ENCODE measurements at places on chromosomes 6 and 20.

GRCh38 chr6:96304997-96305396 lies 216.6 kb upstream of the UFL1 start:
- DNase-seq: no peak

- no peak for DNase-seq
These were observed 3.2 kb downstream of the PTPN1 start for GRCh38 chr20:50513169-50514034.

DNA sequence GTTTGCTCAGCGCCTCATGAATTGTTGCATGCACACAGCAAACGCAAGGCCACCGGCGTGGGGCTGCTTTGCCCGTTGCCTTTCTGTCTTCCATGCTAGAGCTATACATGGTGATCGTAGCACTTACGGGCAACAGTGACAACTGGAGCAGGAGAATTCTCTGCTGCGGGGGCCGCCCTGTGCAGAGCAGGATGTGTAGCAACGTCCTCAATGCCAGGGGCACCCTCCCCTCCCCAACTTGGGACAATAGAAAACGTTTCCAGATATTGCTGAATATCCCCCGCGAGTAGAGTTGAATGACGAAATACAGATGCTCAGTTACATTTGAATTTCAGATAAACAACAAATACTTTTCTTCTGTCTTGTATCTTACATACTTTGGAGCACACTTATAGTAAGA lies 198.7 kb downstream of the TFAP2C start:
- no peak for DNase-seq

DNA sequence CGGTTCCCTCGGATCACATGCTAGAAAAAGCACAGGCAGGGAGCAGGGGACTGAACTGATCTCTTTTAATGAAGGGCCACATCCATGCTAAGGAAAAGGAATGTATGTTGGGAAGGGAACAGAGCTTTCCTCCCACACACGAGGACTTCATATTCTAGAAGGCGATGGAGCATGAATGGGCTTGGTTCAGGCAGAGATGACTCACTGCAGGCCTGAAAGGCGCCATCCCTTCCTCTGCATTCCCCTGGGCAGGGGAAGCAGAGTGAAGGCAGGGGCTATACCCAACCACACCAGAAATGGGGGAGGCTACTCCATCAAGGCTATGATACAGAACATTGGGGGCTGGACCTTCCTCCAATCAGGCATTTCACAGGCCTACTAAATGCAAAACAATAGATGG lies 30.6 kb downstream of the ELMO2 start:
- no peak for DNase-seq

GRCh38 chr20:9886227-9886626 lies 47.4 kb upstream of the PAK5 start:
- DNase-seq: no peak
